Right lobe of liver (tissue), 6 donors: ENCODE measurements at places on chromosomes 3 and 15. TPM values are rescaled to one million over a fixed set of nuclear protein-coding genes. Genes with fewer than 3 reads are reported as not detected.

DNA sequence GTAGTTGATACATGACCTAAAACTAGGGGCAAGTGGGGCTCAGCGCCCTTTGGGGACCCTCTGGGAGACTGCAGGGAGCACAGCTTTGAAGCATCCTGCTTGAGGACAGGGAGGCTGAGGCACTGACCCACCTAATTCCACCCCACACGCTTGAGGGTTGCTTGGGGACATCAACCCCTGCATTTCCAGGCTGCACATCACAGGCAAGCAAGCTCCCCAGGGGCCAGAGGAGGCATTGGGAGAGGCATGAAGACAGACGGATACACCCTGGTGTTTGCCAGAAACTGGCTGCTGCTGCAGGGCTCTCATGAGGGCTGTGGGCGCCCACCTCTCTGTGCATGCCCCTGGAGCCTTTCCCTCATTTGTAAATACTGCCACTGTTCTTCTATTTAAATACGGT is 99.3 kb downstream of the ABHD5 start:
- no peak for DNase-seq

DNA sequence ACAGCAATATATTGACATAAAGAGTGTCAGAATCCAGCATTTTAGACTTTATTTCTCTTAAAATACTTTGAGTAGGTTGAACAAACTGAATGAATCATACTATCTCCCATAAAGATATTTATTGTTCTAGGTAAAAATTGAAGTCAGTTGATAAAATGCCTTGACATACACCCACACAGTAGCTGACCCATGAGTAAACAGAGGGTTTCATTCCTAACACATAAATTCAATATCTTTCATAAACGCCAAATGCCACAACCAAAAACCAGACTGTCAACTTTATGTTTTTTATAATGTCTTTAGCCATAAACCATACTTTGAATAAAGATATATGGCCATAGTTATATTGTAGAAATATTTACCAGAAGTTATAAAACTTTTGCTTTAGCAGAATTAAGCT is 742.4 kb downstream of the NAALADL2 start:
- no peak for DNase-seq

Gene ST8SIA2
- not detected for total RNA-seq

Gene SNTN
- total RNA-seq, result not detected

Gene FBN1
- total RNA-seq, result 12.0 TPM

GRCh38 chr15:68897016-68897415 is 33.3 kb upstream of the SPESP1 start:
- DNase-seq, result no peak

DNA sequence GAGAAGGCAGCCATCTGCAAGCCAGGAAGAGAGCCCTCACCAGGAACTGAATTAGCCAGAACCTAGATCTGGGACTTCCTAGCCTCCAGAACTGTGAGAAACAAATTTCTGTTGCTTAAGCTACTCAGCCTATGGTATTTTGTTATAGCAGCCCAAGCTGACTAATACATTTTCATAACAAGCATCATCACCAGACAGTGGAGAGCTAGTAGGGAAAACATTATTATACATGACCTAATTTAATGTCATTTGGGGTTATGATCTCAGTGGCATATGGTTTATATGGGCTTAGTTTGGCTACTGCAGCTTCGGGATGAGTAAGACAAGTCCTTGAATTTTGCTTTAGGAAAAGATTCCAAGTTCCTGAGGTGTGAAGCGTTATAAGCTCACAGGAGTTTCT is 35.6 kb downstream of the LNP1 start:
- DNase-seq, result no peak

DNA sequence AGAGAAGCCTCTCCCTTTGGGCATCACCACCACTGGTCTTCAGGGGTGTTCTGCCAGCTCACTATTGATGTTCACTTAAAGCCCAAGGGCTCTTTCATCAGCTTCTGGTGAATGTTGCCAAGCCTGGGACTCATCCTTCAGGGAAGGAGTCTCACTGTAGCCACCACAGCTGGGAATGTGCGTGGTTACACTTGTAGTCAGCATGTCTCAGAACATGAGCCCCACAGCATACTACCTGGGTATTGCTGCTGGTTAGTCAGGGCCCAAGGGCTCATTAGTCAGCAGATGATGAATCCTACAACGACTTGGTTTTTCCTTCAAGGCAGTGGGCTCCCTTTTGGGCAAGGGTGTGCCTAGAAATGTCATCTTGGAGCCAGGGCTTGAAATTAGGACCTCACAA is 412.9 kb downstream of the VGLL3 start:
- no peak for DNase-seq

Gene LMAN1L
- total RNA-seq, result not detected

DNA sequence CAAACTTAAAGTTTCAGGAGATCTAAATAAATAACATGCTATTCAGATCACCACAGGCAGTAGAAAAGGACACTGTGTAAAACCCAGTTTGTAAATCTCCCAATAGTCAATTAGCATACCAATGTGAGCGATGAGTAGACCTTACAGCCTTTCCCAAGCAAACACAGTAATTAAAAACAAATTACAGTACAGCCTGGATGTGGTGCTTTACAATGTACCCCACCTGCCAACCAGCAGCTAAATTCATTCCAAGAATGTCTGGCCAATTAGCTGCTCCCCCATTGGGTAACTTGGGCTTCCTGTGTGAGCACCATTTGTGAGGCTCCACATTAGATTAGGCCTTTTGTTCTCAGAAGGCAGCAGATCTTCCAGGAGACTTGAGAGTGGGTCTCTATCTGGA is 635.0 kb downstream of the TBL1XR1 start:
- DNase-seq, result no peak

Gene ERC2
- not detected for total RNA-seq

Gene GOLGA6L10
- 0.22 TPM for total RNA-seq

DNA sequence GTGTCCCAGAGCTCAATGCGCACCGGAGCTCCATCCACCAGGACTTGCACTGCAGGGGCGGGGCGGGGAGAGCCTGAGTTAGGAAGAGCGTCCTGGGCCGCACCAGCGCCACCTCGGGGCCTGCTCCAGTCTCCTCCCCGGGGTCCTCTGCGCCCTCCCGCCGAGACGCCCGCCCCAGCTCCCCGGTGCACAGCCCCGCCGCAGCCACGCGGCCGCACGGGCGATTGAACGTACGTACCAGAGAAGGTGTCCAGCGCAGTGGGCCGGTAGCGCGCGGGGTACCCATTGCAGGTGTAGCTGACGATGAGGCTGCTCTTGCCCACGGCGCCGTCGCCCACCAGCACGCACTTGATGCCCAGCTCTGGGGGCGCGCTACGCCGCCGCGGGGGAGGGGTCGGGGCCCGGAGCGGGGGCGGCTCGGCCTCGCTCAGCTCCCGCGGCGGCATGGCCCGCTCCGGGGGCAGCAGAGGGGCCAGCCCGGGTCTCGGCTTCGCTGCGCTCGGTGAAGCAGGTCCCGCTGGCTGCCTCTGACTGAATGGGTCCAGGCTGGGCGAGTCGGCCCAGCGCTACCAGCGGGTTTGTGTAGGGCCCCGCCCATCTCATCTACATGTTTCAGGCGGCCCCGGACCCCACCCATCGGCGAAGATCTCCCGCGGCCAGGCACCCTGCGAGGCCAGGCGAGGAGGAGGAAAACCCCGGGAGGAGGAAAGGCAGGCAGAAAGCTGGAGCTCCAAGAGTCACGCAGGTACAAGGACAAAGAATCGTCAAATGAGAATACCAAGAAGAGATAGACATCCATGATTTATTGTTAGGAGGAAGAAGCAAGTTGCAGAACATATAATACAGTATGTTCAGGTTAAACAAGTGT is at the start of gene RHOV:
RHOV (minus strand) TSS at position 541 of the 868 bp plus-strand sequence; CDS start at position 446, 95 bp downstream.
- DNase-seq, result peak; percentile 66

- no peak for DNase-seq
Observed at GRCh38 chr3:193974671-193975535, 161.0 kb upstream of the HES1 start.

GRCh38 chr15:85154061-85154460 is 172.4 kb downstream of the PDE8A start:
- DNase-seq, result no peak

GRCh38 chr3:71870966-71871512 is 86.1 kb upstream of the PROK2 start:
- DNase-seq, result no peak

DNA sequence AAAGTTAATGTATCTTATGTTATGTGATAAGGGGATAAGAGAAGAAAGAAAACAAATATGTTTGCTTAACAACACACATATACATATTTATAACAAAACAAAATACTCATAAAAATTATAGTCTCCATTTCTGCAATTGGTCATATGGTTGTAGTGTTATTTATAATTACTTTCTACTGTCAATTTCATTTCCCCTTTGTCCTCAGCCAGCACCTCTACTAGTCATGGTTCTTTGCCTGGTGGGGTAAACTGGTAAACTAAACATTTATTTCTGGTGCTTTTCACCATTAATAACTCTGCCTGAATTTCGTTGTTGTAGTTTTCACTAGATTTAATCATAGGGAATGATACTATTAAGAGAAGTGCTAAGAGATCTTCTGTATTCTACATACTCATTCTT is 88.0 kb upstream of the ALCAM start:
- no peak for DNase-seq

Gene SLC27A2
- total RNA-seq, result 76.8 TPM

- no peak for DNase-seq
Observed at GRCh38 chr15:97165205-97165604, 795.3 kb upstream of the ARRDC4 start.

Gene CD96
- total RNA-seq, result 0.81 TPM

- DNase-seq, result no peak
Observed at GRCh38 chr3:133055339-133055738, 17.1 kb downstream of the TMEM108 start.

GRCh38 chr15:93158097-93158900 is 69.3 kb upstream of the RGMA start:
- DNase-seq, result no peak

Gene MIX23
- 36.0 TPM for total RNA-seq

- no peak for DNase-seq
Observed at GRCh38 chr15:80667936-80668335, 27.2 kb upstream of the ABHD17C start.

GRCh38 chr15:49848807-49849206 is 228.0 kb downstream of the DTWD1 start:
- DNase-seq, result no peak

DNA sequence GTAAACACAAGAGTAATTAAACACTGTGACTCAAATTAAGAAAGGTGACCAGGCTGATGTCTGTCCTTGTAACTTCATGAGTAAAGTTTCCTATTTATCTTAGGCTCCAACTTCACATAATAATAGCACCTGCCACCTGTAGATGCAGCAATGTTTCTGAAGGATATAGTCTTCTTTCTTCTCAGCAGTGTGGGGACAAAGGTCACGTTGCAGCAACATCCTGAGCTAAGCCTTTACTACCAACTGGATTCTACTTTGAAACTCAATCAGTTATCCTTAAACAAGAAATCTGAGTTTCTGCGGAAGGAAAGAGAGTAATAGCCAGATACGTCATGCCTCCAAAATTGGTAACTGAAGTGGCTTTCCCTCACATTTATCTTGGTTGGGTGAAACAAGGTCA is 253.1 kb downstream of the RBMS3 start:
- DNase-seq, result no peak

DNA sequence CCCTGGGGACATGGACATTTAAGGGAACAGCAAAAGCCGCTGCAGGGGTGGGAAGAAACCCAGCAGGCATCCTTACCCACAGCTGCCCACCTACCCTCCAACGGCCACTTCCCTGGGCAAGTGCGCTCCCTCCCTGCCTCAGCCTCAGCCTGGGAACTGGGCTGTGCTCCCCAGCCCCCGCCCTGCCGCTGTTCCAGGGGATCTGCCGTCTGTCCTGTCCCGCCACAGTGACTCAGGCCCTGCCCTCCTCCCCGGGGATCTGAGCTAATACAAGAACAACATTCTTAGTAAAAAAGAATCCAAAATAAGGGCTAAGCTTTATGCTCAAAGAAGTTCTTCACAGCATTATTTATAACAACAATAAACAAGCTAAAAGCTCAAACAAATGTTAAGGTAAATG is 7.4 kb upstream of the IQSEC1 start:
- no peak for DNase-seq

DNA sequence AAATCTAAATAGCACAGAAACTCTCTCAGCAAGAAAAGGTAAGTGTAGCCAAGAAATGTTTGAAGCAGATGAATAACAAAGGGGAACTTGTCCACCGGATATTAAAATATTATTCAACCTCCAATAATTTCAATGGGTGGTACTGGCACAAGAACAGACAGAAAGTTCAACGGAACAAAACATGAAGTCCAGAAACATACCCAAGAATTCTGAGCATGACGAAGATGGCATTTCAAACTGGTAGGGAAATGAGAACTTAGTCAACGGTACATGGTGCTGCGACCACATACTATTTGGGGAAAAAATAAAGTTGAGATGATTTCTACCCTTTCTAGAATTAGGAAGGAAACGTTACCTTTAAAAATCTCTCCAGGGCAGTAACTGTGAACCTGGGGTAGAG is 5.5 kb downstream of the CHSY1 start:
- DNase-seq, result no peak

DNA sequence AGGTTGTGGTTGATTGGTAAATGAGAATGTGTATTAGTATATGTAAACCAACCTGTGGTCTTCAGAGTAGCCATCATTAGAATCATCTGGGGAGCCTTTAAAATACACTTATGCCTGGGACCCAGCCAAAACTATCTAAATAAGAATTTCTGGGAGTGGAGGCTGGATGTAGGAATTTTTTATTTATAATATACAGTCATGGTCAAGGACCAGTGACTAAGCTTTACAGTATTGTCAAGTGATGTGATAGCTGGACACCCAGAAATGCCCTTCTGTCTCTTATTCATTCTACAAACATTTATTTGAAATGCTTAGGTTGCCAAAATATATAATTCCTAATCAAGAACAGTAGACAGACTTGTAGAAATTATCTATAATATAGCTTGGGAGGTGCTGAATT is 132.2 kb downstream of the MBNL1 start:
- DNase-seq, result no peak
